ENCODE measurements at places on chromosomes 2 and 18. TPM values are rescaled to one million over a fixed set of nuclear protein-coding genes. Genes with fewer than 3 reads are reported as not detected.

The MYOM1 gene
- 0.96 TPM for total RNA-seq

The MBOAT2 gene
- 139 TPM for total RNA-seq

The KCNIP3 gene
- 11.1 TPM for total RNA-seq

The GALNT5 gene
- total RNA-seq: 27.0 TPM

The B3GNT7 gene
- total RNA-seq: 1.7 TPM

The GIGYF2 gene
- total RNA-seq: 39.8 TPM

The UGT1A7 gene
- total RNA-seq: 1.4 TPM

The RUFY4 gene
- total RNA-seq: not detected

The WDR33 gene
- 16.6 TPM for total RNA-seq

The M1AP gene
- total RNA-seq: 0.96 TPM

The GNAL gene
- total RNA-seq: 32.4 TPM

The GLB1L gene
- total RNA-seq: 6.6 TPM

The TMEM37 gene
- total RNA-seq: 0.72 TPM

The CEP68 gene
- 3.9 TPM for total RNA-seq

The DHRS9 gene
- 0.72 TPM for total RNA-seq

The C1QL2 gene
- total RNA-seq: not detected

The GAREM1 gene
- total RNA-seq: 15.1 TPM

The TXNDC2 gene
- not detected for total RNA-seq

The SNX17 gene
- 136 TPM for total RNA-seq

The BBS5 gene
- total RNA-seq: 2.1 TPM

The DNAH7 gene
- under 0.01 TPM for total RNA-seq

The TRABD2A gene
- total RNA-seq: 0.72 TPM

The HOXD11 gene
- 0.96 TPM for total RNA-seq

The CD226 gene
- 1.9 TPM for total RNA-seq

The FZD7 gene
- total RNA-seq: 0.85 TPM

The TBR1 gene
- total RNA-seq: not detected

The MGAT5 gene
- total RNA-seq: 51.8 TPM

The RAX gene
- total RNA-seq: not detected

The UPP2 gene
- total RNA-seq: not detected

The KHK gene
- total RNA-seq: 1.7 TPM

The SP140 gene
- total RNA-seq: not detected

The INPP4A gene
- total RNA-seq: 16.6 TPM

The TFCP2L1 gene
- 18.5 TPM for total RNA-seq

The TBC1D8 gene
- total RNA-seq: 14.7 TPM

The TUBA3D gene
- total RNA-seq: not detected

The HOXD13 gene
- total RNA-seq: not detected

The IL36B gene
- total RNA-seq: not detected

The ANKRD44 gene
- 0.64 TPM for total RNA-seq
